ENCODE measurements at places on chromosomes 1 and 21. TPM values are rescaled to one million over a fixed set of nuclear protein-coding genes. Genes with fewer than 3 reads are reported as not detected.

DNA sequence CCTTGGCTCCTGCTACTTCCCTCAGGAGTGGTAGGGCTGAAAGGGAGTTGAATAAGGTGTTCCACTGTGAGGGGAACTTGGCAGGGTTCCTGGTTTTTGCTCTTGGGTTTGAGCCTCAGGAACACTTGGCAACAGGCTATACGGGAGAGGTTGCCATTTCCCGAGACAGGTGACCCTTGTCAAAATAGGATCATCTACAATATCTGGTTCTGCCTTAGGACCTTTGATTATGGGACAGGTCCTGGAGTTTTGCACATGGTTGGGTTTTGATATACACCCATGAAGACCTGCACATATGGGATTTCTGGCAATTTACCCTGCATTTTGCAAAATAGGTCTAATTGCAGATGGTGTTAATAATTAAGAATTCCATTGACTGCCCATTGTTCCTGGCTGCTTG lies 31.1 kb downstream of the YY1AP1 start:
- H3K36me3 ChIP-seq = peaks cover 29% of the 10 kb centered on the region
- peaks cover 11% of the 10 kb centered on the region for H3K27me3 ChIP-seq
- no peaks in the 10 kb centered on the region for H3K4me1 ChIP-seq
- H3K4me3 ChIP-seq = no peak overlapping the region
- DNase-seq = no peak

DNA sequence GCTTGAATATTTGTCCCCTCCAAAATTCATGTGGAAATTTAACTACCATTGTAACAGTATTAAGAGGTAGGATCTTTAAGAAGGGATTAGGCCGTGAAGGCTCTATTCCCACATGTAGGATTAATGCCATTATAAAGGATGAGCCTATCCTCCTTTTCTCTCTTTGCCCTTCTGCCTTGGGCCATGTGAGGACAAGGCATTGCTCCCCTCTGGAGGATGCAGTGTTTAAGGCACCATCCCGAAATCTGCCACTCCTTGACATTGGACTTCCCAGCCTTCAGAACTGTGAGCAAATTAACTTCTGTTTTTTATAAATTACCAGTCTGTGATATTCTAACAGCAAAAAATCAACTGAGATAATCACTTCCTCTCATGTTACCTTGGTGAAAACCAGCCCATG lies 124.4 kb downstream of the TOMM20 start:
- H3K27ac ChIP-seq = no peak overlapping the region
- no peaks in the 10 kb centered on the region for H3K27me3 ChIP-seq
- H3K4me1 ChIP-seq = no peaks in the 10 kb centered on the region

KRTAP13-2 gene
- not detected for total RNA-seq

CD1E gene
- not detected for total RNA-seq

TFAP2E gene
- total RNA-seq = 0.29 TPM

DNA sequence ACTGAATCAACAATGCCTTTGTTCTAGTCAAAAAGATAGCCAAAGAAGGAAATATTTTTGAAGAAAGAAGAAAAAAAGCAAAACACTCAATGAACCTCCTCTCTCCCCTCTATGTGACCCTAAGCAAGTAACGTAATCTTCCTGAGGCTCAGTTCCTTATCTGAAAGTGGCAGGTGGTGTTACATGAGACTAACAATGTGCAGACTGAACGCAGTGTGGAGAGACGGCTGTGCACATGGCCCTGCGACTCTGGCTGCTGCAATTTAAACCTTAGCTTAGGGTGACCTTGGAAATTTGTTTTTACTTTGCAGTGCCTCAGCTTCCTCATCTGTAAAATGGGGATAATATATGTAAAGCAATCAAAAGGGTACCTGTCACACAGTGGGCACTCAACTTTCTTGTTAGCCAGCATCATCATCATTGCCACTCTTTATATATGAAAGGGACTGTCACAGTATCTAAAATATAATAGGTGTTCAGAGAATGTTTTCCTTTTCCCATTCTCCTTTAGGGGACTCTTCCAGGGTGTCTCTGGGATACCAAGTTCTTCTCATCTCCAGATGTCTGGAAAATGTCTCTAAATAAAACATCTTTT lies 100.1 kb upstream of the JUN start:
- no peaks in the 10 kb centered on the region for H3K27me3 ChIP-seq
- peak overlapping the region; percentile 87 for H3K27ac ChIP-seq
- H3K36me3 ChIP-seq = no peaks in the 10 kb centered on the region
- H3K4me1 ChIP-seq = peaks cover 61% of the 10 kb centered on the region
- DNase-seq = no peak

DNAJC8 gene
- total RNA-seq = 63.4 TPM

XCL2 gene
- total RNA-seq = not detected

DNA sequence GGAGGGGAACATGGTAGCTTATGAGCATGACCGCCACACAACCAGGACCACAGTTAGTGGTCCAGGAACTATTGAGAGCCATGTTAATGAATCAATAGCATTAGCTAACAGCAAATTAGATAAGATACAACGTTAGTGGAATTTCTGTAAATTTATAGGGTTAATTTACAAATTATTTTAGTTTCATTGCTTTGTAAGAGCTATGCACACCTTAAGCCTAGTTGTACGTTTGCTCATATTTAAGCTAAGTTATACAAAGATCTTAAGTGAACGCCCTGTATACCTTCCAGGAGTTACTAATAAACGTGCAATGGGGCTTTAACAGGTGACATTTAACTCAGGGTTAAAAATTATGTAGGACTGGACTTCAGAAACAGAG lies 749 bp downstream of the EXOSC10 start:
- H3K27ac ChIP-seq = peak overlapping the region; percentile 74
- no peaks in the 10 kb centered on the region for H3K27me3 ChIP-seq
- H3K4me1 ChIP-seq = peaks cover 15% of the 10 kb centered on the region
- DNase-seq = no peak
- H3K4me3 ChIP-seq = peak overlapping the region; percentile 98

YARS1 gene
- 199 TPM for total RNA-seq

RGSL1 gene
- not detected for total RNA-seq

GLIS1 gene
- 2.4 TPM for total RNA-seq

DNA sequence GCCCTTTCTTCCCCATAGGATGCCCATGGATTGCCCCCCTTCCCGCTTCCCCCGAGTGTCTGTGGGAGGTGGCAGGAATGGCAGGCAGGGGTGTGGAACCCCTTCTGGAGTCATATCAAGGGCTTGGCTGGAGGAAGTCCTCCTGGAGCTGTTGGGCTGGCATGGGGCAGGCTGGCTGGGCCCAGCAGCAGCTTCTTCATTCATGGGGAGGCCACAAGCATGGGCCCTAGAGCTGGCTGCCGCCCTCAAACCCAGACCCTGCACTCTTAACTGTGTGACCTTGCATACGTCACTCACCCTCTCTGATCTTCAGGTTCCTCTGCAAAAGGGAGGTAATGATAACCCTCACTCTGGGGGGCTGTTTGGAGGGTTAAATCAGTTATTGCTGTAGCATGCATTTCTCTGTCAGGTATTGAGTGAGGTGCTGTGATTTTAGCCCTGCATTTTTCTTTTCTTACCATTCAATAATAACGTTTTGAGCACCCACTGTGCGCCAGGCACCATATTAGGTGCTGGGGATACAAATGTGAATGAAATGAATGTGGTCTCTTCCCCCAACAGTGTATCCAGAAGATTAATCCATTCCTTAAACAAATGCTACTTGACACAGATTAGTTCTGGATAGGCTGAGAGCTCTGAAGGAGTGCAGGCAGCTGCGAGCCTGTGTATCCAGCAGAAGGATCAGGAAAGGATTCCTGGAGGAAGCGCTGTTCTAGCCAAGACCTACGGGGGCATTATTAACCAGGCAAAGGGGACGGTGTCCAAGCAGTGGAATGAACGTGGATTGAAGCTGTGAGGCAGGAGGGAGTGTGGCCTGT lies 9.3 kb downstream of the PCSK9 start:
- DNase-seq = peak; percentile 50
- H3K36me3 ChIP-seq = no peaks in the 10 kb centered on the region
- no peaks in the 10 kb centered on the region for H3K4me1 ChIP-seq
- peaks cover 8% of the 10 kb centered on the region for H3K27me3 ChIP-seq

GRCh38 chr1:54132495-54132894 lies 20.3 kb downstream of the CDCP2 start:
- H3K27ac ChIP-seq = no peak overlapping the region
- no peaks in the 10 kb centered on the region for H3K27me3 ChIP-seq
- no peaks in the 10 kb centered on the region for H3K36me3 ChIP-seq
- peaks cover 5% of the 10 kb centered on the region for H3K4me1 ChIP-seq

GRCh38 chr21:34544032-34544496 lies 32.1 kb upstream of the KCNE1 start:
- peak; percentile 57 for DNase-seq
- no peaks in the 10 kb centered on the region for H3K27me3 ChIP-seq
- H3K36me3 ChIP-seq = no peaks in the 10 kb centered on the region
- peaks cover 30% of the 10 kb centered on the region for H3K4me1 ChIP-seq
- no peak overlapping the region for H3K4me3 ChIP-seq

PDE4B gene
- total RNA-seq = 19.2 TPM

DNA sequence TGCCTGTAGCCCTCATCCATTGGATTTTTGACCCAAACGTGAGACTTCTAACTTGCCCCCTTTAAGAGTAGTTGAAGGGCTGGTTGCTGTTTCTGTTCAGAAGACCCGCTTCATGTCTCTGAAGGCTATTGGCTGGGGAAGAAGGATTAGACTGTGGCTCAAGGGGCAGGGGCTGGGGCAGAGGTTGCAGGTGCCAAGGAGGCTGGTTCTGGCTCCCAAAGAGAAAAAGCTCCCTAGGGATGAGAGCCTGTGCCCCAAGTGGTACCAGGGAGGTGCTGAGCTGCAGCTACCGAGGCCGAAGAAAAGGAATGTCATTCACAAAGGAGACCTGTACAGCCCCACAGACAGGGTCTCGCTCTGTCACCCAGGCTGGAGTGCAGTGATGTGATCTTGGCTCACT lies 5.8 kb downstream of the WNT3A start:
- H3K4me3 ChIP-seq = no peak overlapping the region
- peaks cover 34% of the 10 kb centered on the region for H3K27me3 ChIP-seq
- H3K36me3 ChIP-seq = no peaks in the 10 kb centered on the region
- DNase-seq = peak; percentile 72
- H3K27ac ChIP-seq = no peak overlapping the region

FTCD gene
- total RNA-seq = 0.36 TPM

ADGRL2 gene
- total RNA-seq = 55.4 TPM

Data from osteoblast (primary cell).